Right hindlimb (tissue), 1 donor: ENCODE measurements at places on chromosomes 13 and 19.

GRCh38 chr19:20315543-20315942, 148.5 kb downstream of the ZNF486 start:
- no peak for DNase-seq

DNA sequence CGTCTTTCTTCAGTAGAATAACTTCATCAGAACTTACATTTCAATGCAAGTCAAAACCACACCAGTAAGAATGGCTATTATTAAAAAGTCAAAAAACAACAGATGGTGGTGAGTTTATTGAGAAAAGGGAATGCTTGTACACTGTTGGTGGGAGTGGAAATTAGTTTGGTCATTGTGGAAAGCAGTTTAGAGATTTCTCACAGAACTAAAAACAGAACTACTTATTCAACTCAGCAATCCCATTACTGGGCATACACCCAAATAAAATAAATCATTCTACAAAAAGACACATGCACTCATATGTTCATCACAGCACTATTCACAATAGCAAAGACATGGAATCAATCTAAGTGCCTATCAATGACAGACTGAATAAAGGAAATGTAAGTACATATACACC, 231.2 kb downstream of the NHLRC3 start:
- no peak for DNase-seq

DNA sequence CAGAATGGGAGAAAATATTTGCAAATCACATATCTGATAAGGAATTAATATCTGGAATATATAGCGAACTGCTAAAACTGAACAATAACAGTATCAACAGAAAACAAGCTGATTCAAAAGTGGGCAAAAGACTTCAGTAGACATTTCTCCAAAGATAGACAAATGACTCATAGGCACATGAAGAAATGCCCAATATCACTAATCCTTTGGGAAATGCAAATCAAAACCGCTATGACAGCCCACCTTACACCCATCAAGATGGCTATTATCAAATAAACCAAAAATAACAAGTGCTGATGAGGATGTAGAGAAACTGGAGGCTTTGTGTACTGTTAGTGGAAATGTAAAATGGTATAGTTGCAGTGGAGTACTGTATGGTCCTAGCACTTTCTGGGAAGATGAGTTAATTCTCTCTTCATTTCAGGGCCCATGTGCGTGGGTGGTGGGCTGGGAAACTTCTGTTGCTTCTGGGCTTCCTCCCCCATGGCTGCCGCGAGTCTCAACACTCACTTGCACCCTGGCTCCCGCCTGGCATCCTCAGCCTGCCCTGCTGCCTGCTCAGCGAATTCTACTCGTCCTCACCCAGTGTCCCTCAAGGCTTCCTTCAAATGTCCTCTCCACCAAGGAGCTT, 12.4 kb upstream of the GJA3 start:
- DNase-seq: no peak

DNA sequence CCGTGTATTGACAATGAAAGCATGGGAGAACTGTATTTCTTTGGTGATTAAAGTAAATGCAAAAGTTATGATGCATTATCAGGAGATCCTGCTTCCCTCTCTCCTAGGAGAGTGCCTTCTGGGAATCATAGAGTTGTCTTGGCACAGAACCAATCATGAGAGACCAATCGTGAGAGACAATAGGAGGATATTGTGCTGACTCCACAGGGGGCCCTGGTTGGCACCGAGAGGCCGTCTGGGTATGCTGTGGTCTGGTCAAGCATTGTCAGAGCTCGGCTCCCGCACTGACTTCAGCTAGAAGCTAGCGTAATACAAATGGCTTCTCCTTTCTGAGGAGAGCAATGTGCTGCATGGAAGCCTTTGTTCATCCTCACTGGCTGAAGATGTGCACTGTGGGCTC, 131.5 kb upstream of the GJB6 start:
- DNase-seq: no peak

GRCh38 chr13:23991119-23991518, 93.8 kb upstream of the C1QTNF9B start:
- DNase-seq: no peak

DNA sequence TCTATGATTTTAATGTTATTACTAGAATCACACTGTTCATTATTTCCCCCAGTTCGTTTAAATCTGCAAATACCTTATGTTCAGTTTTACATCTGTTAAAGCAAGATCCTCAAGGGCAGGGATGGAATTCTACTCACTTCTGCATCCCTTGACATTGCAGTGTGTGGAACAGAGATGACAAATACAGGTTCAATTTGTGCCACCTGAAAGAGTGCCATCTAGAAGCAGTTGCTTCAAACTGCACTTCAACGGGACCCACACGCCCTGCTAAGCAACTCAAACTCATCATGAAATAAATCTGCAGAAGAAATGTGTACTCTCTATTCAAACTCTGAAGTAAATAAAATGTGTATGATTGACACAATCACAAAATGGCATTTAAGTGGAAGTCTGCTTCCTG, 44.5 kb downstream of the RUBCNL start:
- DNase-seq: no peak

DNA sequence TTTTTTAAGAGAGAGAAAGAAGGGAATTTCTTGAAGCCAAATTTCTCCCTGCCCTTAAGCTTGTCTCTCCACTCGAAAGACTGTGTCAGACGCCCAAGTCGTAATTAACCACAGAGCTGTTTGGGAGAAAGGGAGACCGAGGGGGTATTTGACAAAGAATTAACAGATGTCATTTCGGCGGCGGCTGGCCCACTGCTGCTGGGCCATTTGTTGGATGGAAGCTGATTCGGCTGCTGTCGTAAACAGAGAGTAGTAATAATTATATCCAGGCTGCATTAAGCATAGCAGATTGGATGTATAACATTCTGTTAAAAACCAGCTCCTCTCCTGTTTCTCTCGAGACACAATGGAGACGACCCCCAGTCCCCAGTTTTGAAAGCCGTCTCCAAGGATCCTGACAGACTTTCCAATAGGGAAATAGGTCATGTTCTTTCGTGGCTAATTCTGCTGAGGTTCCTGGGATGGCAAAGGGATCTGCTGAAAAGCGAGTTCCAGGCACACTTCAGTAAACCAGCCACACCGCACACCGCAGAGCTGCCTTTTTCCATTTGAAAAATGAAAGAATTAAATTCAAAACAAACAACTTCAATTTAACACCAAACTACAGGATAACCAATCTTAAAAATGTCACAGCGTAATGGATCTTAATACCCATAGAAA, 71.5 kb downstream of the KCTD15 start:
- DNase-seq: peak; percentile 38

GRCh38 chr13:33213024-33213768, 72.4 kb downstream of the STARD13 start:
- no peak for DNase-seq

DNA sequence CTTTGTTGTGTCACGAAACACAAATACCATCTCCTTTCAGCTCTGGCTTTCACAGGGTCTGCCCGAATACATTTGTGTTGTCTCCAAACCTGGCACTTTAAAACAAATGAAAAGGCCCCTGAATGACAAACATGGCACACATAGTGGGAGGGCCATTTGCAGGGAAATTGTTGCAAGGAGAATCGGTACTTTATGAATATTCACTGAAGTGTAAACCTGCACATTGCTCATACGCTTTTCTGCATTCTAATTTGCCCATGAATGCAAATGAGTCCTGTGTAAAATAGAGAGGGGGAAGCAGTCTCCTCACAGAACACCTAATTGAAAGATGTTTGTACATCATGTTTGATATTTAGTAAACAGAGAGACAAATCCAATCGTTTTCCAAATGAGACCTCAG, 82.7 kb upstream of the PCDH8 start:
- no peak for DNase-seq

DNA sequence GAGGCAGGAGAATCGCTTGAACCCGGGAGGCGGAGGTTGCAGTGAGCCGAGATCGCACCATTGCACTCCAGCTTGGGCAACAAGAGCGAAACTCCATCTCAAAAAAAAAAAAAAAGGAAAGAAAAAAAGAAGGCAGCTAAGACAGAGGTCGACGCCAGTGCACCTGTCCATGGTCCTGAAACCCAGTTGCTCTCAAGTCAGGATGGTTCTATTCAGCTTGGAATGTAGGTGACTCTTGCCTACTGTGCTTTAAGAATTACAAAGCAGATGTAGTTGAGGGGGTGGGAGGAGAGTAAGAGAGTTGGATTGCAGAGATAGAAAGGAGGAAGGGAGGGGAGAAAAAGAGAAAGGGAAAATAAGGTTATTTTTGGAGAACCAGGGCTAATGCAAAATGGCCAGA, 18.7 kb downstream of the CACNG7 start:
- peak; percentile 49 for DNase-seq

DNA sequence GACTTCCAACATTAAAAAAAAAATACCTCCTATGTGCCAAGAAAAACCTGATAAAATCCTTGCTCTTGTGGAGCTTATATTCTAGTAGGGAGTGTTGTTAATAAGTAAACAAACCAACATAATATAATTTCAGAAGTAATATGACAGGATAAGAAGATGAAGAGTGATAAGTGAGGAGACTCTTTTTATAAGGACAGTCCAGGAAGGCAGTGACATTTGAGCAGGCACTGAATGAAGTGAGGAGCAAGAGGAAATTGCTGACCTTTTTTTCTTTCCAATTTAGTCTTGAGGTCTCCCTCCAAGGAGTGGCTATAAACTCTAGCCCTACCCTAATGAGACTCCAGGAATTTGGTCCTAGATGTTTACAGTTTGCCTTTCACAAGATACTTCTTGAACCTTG, 715.7 kb downstream of the SLITRK1 start:
- DNase-seq: no peak

GRCh38 chr13:90591260-90591926, 756.1 kb upstream of the MIR17HG start:
- DNase-seq: no peak

GRCh38 chr13:108455320-108455719, 174.1 kb upstream of the MYO16 start:
- no peak for DNase-seq

DNA sequence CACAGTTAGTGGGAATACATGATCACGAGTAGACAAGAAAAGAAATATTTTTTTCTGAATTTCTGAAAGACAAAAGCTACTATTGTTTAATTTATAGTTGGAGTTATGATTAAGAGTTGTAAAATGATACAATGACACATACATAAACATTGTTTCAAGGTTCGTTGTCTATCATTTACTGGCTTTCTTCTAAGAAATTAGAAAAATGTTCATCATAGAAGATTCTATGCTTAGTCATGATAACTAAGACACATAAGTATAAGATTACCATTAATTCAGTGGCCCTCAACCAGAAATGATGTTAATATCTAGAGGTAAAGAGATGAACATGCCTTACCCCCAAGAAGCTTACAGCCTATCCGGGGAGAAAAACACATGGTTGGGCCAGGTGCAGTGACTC, 1832.8 kb upstream of the PRR20A start:
- DNase-seq: no peak

- no peak for DNase-seq
These were observed 30.0 kb downstream of the VAV1 start for GRCh38 chr19:6802336-6803035.

DNA sequence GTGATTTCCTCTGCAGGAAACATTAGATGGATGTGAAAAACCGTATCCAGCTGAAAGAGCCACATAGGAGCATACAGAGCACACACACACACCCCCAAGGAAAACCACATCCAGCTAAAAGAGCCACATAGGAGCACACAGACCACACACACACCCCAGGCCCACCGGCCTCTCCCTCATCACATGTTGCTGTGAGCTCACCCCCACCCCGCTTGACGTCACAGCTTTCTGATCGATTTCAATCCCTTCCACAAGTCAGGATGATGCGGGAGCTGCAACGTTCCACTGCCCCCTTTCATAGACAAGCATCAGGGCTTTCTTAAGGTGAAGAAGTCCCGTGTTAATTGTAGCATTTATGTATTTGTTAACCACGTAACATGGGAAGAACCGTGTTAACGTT, 72.4 kb upstream of the SOX1 start:
- DNase-seq: no peak

DNA sequence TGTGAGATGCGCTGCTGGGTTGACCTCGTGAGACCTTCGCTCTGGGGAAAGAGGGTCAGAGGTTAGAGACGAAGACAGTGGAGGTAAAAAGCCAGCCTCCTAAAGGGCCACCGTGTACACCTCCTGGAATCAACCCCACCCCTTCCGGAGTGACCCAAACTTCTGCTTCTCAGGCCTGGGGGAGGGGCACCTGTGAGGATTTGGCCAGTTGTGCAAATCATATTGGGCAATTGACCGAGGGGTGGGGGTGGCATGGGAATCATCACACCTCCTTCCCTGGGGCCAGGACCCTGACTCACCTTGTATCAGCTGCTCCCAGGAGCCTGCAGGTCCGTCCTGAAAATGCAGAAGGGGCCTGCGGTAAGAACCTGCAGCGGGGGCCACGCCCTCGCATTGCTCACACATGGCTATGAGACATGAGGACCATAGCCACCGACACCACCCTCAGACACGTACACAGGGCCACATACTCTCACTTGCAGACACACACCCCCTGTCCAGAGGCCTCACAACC, 2.8 kb downstream of the TNFSF14 start:
- no peak for DNase-seq

DNA sequence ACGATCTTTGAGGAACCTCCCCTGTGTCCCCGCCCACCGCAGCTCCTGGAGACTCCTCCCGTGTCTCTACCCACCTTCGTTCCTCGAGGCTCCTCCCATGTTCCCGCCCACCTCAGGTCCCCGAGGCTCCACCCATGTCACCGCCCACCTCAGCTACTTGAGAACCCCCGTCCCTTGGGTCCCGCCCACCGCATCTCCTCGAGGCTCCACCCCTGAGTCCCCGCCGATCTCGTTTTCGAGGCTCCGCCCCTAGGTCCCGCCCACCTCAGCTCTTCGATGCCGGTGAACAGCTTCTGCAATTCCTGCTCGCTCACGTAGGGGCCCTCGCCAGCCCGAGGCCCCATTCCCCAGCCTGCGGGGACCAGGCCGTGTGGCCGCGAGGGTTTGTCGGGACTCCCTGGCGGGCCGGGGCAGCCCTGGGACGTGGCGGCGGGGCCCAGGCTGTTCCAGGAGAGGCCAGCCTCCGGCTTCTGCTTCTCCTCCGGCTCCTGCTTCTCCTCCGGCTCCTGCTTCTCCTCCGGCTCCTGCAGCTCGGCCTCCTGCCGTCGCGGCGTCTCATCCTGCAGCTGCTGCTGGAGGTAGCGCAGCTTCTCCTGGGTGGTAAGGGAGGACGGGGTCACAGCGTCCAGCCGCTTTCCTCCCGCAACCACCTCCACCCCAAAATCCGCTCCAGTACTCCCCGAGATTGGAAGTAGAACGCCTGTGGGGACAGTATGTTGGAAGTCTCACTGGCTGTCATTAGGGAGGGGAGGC, 16.7 kb downstream of the TSKS start:
- peak; percentile 59 for DNase-seq

GRCh38 chr13:31046711-31047279, 114.3 kb downstream of the TEX26 start:
- peak; percentile 68 for DNase-seq

DNA sequence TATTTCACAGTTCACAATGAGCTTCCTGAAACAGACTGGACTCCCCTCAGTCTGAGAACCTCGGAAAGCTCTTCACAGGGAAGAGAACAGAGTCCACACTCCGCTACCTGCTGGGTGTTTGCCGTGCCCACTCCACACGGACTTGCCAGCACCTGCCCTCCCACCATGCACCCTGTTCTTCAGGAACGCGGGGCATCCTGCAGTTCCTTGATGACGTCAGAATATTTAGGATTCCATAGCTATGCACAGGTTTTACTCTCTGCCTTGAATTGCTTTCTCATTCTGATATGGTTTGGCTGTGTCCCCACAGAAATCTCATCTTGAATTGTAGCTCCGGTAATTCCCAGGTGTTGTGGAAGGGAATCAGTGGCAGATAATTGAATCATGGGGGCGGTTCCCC, 74.4 kb upstream of the FARP1 start:
- no peak for DNase-seq
